ENCODE measurements at places on chromosomes 6 and 20.
A peak's percentile ranks its signal among the peaks of the same experiment; 100 is the strongest.

GRCh38 chr6:37558646-37559045 is 59.0 kb upstream of the CCDC167 start:
- no peak for DNase-seq

DNA sequence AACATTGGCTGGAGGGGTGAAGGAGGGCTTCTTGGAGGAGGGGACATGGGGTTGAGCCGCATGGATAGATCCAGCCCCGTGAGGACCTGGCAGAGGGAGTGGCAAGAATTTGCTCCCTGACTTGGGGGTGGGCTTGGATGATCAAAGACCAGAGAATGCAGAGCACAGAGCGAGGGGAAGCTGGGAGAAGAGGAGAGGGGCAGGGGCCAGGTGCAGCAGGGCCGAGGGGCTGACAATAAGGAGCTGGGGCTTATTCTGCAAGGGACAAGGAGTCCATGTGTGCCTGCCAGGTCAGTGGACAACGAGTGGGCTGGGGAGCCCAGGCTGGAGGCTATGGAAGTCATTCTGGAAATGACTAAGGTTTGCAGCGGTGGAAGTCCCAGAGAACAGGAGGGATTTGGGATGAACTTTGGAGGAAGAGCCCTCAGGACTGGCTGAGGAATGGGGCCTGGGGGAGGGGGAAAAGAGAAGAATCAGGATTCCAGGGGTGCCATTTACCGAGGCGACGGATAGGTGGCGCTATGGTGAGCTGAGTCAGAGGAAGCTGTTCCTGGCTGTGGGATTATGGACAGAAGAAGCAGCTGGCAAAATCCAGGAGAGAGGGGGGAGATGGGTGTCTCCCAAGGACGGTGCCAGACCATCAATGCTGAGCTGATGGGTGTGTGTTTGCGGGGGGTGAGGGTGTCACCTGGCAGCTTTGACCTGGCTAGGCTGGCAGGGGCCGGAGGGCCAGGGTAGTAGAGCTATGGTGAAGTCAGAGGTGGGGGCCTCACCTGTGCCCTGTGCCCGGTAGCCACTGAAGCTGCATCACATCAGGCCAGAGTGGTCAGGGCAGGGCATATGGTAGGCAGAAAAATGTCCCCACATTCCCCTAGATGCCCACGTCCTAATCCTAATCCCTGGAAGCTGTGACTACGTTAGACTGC is 7.8 kb downstream of the KCNG1 start:
- peak; percentile 70 for DNase-seq

DNA sequence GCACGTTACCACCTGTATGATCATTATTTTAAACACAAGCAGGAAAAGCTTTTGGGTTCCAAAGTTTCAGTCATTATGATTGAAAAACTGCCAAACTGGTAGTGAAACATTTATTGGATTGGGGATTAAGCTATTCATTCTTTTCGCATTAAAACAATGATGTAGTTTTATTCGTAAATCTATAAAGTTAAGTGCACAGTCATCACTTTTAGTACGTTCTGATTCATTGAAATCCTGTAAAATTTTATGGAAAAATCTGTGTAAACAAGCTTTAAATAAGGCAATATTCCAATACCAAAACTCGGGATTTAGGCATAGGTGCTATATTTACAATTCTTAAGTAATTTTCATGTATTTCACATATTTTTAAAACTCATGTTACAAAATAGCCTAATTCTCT is 379.9 kb downstream of the PLCB1 start:
- no peak for DNase-seq

DNA sequence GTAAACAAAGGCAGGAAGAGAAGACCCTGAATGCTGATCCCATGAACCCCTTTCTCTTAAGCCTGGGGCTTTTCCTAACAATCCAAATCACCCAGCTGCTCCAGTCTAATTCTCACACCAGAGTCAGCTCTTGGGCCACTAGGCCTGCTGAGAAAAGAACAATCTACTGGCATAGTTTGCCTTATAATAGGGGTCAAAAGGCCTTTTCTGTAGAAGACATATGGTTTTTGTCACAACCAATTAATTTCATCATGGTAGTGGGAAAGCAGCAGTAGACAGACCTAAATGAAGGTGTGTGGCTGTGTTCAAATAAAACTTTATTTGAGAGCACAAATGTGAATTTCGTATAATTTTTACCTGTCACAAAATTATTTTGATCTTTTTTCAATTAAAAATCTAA is 994.7 kb upstream of the EPHA7 start:
- no peak for DNase-seq

DNA sequence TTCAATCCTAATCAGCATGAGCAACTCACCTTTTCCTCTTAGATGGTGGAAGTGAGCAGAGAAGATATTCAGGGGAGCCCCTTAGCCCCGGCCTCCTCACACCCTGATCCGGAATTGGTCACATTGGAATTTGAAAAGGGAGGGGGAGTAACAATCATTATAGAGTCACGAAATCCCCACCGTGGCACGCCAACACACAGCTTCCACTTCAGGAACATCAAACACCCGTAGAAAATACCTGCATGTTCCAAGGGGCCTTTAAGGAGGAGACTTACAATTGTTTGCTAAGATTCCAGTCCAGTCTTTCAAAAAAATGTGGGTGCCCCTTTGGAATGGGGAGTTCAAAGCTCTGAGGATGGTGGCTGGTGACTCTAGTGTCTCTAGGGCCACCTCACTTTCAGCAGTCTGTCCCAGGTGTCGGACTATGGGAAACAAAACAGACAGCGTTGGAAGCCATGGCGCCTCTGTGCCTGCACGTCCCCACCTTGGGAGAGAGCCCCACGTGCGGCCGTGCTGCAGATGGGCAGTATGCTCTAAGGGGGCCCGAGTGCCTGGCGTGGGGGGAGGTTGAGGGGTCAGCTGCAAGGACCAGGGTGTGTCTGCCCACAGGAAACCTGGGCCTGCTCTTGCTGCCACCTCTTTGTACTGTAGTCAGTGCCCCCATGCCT is 2.4 kb downstream of the CD93 start:
- DNase-seq, result no peak

DNA sequence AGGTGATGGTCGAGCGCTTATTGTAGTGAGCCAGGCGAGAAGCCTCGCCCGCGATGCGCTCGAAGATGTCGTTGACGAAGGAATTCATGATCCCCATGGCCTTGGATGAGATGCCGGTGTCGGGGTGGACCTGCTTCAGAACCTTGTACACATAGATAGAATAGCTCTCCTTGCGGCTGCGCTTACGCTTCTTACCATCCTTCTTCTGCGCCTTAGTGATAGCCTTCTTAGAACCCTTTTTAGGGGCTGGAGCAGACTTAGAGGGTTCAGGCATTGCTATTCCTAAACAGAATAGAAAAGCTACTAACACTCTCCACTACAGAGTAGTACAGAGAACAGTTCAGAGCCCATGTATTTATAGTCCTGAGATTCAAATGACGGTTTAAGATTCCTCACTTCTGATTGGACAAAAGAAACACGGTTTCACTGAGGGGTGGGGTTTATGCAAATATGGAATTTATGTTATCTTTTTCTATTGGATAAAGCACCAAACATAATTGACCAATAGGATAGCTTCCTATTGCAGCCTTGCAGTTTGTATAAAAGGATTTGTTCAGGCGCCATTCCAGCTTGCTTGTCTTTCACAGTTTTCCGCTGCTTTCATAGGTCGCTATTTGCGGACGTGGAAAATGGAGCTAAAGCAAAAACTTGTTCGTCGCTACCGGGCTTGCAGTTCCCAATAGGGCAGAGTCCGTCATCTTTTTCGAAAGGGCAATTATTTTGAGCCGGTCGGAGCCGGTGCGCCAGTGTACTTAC is 43.7 kb upstream of the HFE start:
- no peak for DNase-seq

- DNase-seq, result peak; percentile 90
Measured at GRCh38 chr6:45419571-45420082, 41.9 kb upstream of the SUPT3H start.

DNA sequence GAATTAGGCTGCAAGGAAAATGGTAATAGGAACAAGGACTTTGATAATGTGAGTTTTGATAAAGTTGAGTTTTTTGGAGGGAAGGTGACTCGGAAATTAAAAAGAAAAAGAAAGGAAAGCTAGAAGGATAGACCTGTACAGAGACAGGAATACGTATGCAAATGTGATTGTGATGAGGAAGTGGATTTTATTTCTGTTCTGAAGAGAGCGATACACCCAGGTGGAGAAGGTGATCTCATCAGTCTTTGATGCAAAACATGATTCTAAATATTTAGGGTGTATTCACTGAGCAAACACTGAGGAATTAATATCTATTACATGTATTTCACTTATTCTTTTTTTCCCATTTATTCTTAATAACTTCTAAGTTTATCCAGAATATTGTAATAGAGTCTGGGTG is 9.2 kb upstream of the PLEKHG1 start:
- peak; percentile 34 for DNase-seq

GRCh38 chr20:5353624-5354496 is 37.1 kb upstream of the PROKR2 start:
- no peak for DNase-seq

GRCh38 chr20:3163099-3164042 is 3.7 kb upstream of the FASTKD5 start:
- no peak for DNase-seq

Measured in NCI-H526 (cell line).